ENCODE measurements at places on chromosomes 3 and 15. TPM values are rescaled to one million over a fixed set of nuclear protein-coding genes. Genes with fewer than 3 reads are reported as not detected.

XCR1 gene
- polyA plus RNA-seq, result not detected

ALG3 gene
- polyA plus RNA-seq, result 57.3 TPM

SRGAP3 gene
- polyA plus RNA-seq, result 2.3 TPM

TRPM1 gene
- polyA plus RNA-seq, result not detected

RPL32 gene
- polyA plus RNA-seq, result 1,322 TPM

CADM2 gene
- polyA plus RNA-seq, result not detected

LRRC31 gene
- polyA plus RNA-seq, result not detected

DNA sequence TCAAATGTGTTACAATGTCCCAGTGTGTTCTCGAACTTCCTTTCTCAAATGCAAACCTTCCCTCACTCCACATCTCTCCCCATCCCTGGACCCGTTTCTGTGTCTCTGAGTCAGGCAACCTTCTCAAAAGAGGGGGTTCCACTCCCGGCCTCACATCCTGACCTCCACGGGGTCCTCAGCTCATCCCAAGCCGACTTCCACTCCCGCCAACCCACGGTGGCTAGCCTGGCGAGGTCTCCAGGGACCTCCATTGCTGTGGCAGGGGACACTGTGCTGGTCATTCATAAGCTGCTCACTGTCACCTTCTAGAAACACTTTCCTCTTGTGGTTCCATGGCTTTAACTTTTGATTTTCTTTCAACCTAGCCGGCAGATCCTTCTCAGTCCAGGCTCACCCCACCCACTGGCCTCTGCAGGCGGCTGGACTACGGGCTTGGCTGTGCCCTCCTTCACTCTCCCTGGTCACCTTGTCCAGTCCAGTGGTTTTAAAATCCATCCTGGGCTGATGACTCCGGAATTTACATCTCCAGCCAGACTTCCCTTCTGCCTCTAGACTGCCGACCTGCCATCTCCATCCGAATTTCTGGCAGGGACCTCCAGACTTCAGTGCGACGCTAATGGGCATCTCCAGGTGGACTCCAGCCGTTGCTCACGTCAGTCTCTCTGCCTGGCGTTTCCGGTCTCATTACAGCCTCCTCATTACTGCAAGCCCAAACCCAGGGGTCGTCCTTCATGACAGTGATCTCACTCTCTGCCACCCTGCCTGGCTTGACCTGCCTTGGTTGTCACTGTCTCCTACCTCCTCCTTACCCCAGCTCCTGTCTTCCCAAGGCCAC, 20.0 kb downstream of the ABTB1 start:
- H3K4me3 ChIP-seq, result no peak overlapping the region
- H3K27ac ChIP-seq, result no peak overlapping the region
- H3K36me3 ChIP-seq, result no peaks in the 10 kb centered on the region
- H3K27me3 ChIP-seq, result no peaks in the 10 kb centered on the region
- H3K4me1 ChIP-seq, result peaks cover 11% of the 10 kb centered on the region

DNA sequence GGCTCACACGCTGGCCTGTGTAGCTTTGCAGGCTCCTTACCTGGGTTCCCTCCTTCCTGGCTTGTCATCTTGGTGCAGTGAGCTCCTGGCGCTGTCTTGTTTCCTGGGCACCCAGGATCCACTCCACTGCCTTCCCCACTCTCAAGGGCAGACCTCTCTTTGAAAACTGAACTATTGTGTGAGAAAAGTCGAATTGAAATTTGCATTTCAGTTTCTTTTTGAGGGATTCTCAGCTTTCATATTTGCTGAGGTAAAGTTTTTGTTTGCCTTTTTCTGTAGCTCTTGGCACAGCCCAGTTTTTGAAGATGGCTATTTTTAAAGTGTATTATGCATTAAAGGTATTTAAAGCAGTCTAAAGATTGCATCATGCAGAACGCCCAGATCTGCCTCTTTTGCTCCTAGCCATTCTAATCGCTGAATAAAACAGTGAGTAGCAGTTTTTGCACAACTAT, 70.1 kb downstream of the CCK start:
- peaks cover 11% of the 10 kb centered on the region for H3K4me1 ChIP-seq
- H3K27ac ChIP-seq, result peak overlapping the region; percentile 41
- no peak for DNase-seq
- no peaks in the 10 kb centered on the region for H3K27me3 ChIP-seq
- H3K4me3 ChIP-seq, result no peak overlapping the region

DNA sequence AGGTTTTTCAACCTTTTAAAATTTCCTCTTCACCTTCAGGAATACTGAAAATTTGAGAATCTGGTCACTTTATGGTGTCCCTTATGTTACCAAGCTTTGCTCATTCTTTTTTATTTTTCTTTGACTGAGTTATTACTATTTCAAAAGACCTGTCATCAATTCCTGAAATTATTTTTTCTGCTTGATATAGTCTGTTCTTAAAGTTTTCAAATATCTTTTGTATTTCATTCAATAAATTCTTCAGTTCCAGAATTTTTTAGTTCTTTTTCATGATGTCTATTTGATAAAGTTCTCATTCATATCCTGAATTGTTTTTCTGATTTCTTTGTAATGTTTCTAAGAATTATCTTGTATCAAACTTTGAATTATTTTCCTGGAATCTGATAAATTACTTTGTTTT, 63.9 kb downstream of the UQCC5 start:
- no peak for DNase-seq
- no peak overlapping the region for H3K27ac ChIP-seq
- peaks cover 30% of the 10 kb centered on the region for H3K36me3 ChIP-seq
- H3K4me1 ChIP-seq, result no peaks in the 10 kb centered on the region

GRCh38 chr3:39434574-39434973, 28.1 kb downstream of the RPSA start:
- peaks cover 22% of the 10 kb centered on the region for H3K27me3 ChIP-seq
- H3K4me3 ChIP-seq, result no peak overlapping the region
- H3K36me3 ChIP-seq, result peaks cover 1% of the 10 kb centered on the region
- no peak for DNase-seq

DNA sequence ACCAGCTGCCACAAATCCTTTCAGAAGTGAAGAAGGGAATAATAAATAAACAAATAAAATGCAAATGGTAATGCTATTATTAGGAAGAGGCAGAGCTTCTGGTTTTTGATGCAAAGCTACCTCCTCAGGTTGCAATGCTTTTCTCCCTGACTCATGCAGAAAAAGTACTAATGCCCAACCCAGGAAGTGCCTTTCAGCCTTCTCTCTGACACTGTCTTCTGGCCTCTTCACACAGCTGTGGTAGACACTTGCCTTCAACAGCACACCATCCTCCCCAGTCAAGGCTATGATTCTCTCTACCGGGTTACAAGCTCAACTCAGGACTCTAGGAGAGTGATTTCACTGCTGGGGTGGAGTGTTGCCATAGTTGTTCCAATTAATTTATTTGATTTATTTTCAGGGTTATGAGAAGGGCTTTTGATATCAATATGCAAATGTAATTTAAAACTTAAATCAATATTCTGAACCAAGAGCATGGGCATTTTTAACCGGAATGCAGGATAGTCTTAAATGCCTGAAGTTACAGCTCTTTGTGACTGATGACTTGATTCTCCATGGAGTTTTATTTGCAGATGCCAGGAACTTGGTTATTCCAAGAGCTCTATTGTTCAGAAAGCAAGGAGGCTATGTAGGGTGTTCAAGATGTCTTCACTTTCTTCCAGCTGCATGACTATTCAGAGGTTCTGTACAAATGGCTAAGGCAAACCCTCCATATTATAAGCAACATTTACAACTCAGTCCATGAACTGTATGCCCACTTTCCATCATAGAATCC, 27.1 kb upstream of the GALNT15 start:
- peaks cover 9% of the 10 kb centered on the region for H3K36me3 ChIP-seq
- peaks cover 2% of the 10 kb centered on the region for H3K27me3 ChIP-seq
- DNase-seq, result no peak
- H3K4me3 ChIP-seq, result no peak overlapping the region

DNA sequence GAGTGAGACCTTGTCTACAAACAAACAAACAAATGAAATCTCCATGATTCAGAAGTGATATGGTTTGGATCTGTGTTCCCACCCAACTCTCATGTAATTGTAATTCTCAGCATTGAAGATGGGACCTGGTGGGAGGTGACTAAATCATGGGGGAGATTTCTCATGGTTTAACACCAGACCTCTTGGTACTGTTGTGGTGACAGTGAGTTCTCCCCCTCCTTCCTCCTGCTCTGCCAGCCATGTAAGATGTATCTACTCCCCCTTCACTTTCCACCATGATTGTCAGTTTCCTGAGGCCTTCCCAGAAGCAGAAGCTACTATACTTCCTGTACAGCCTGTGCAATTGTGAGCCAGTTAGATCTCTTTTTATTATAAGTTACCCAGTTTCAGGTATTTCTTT, 438.4 kb upstream of the THBS1 start:
- no peaks in the 10 kb centered on the region for H3K36me3 ChIP-seq
- no peak overlapping the region for H3K27ac ChIP-seq
- no peaks in the 10 kb centered on the region for H3K27me3 ChIP-seq
- DNase-seq, result no peak
- H3K4me3 ChIP-seq, result no peak overlapping the region
- no peaks in the 10 kb centered on the region for H3K4me1 ChIP-seq

DNA sequence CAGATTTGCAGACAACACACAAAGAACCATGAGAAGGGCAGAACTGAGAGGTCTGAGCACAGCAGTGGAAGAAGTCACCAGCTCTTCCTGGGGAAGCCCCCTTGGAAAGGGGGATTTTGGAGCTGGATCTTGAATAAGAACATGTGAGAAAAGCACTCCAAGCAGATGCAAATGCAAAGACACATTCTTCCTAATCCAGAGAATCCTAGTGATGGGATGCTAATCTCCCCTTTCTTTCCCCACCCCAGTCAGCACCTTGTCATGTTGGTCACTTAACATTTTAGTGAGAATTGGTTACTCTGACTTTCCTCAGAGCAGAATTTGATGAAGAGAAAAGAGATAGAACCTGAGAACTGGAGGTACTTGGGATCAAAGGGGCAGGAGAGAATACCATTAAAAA, 148.5 kb downstream of the SSR3 start:
- peaks cover 5% of the 10 kb centered on the region for H3K27me3 ChIP-seq
- no peak for DNase-seq
- H3K4me1 ChIP-seq, result no peaks in the 10 kb centered on the region
- H3K27ac ChIP-seq, result no peak overlapping the region
- H3K4me3 ChIP-seq, result no peak overlapping the region

DNA sequence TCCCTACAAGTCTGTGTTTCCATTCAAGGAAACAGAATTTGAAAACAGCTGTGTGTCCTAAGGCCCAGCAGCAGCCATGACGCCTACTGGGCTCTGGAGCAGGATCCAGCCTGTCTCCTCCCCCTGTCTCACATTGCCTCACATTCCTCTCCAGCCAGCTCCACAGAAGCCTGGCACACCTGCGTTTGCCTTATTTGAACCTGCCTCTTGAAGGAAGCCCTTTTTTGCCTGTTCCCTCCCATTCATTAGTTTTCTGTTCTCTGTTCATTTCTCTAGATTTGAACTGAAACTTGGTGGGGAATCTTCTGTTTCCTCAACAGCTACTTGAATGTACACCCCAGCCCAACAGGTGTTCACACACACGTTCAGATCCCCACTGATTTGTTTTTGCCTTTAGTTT, 890.5 kb downstream of the TUSC7 start:
- H3K27me3 ChIP-seq, result no peaks in the 10 kb centered on the region
- H3K4me3 ChIP-seq, result no peak overlapping the region
- no peaks in the 10 kb centered on the region for H3K4me1 ChIP-seq
- no peak for DNase-seq

- no peak overlapping the region for H3K27ac ChIP-seq
- no peaks in the 10 kb centered on the region for H3K27me3 ChIP-seq
- DNase-seq, result no peak
Measured at GRCh38 chr15:35926007-35926380, 380.0 kb upstream of the DPH6 start.

GRCh38 chr15:76363251-76363650, 26.7 kb downstream of the ISL2 start:
- no peak for DNase-seq
- no peak overlapping the region for H3K4me3 ChIP-seq
- H3K27me3 ChIP-seq, result no peaks in the 10 kb centered on the region
- no peaks in the 10 kb centered on the region for H3K36me3 ChIP-seq

GRCh38 chr15:29632671-29633406, 189.4 kb downstream of the TJP1 start:
- H3K4me3 ChIP-seq, result no peak overlapping the region
- no peaks in the 10 kb centered on the region for H3K4me1 ChIP-seq
- H3K27me3 ChIP-seq, result no peaks in the 10 kb centered on the region
- no peaks in the 10 kb centered on the region for H3K36me3 ChIP-seq

DNA sequence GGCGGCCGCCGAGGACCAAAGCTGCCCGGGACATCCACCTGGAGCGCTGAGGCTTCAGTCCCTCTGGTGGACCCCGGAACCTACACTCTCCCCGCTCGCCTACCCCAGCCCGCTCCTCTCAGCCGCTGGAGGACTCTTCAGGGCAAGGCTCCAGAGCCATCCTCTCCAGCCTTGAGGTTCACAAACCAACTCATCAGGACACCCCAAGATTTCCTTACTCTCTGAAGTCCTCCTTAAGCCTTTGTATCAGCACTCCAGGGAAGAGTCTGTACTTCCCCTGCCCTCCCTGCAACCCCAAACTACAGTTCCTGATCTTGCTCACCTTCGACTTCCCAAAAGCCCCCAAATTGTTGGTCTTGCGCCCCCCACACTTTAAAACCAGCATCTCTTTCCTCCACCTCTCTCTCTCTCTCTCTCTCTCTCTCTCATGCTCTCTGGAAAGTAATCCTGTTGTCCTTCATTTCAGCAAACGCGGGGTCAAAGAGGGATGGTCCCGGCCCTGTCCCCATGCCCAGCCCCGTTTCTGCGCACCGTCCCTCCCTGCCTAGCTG, 438 bp downstream of the THBS1 start:
- peaks cover 15% of the 10 kb centered on the region for H3K4me1 ChIP-seq
- H3K36me3 ChIP-seq, result no peaks in the 10 kb centered on the region
- H3K27me3 ChIP-seq, result peaks cover 63% of the 10 kb centered on the region
- no peak for DNase-seq
- H3K27ac ChIP-seq, result no peak overlapping the region

- peaks cover 32% of the 10 kb centered on the region for H3K4me1 ChIP-seq
- H3K27me3 ChIP-seq, result no peaks in the 10 kb centered on the region
- DNase-seq, result no peak
Measured at GRCh38 chr15:68585574-68586273, 6.9 kb downstream of the CORO2B start.

DNA sequence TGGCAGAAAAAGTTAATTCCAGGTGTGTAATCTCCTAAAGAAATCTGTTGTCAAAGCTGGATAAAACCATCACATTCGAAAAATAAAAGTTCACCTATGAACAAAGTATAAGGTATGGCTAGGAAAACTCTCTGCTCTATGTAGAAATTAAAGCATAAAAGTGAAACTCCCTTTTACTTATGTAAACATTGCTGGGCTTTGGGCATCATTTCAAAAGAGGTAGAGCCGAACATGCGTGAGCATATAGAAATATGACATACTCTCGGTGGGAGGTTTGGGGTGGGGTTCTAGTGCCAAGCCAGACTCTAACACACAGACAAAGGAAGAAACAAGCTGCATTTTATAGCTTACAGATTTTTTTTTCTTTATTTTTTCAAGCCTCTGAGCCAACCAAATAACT, 306.8 kb upstream of the ATP11B start:
- no peak for DNase-seq
- H3K27ac ChIP-seq, result no peak overlapping the region
- no peak overlapping the region for H3K4me3 ChIP-seq

- peak overlapping the region; percentile 46 for H3K27ac ChIP-seq
- no peak for DNase-seq
- H3K4me1 ChIP-seq, result peaks cover 22% of the 10 kb centered on the region
- peaks cover 75% of the 10 kb centered on the region for H3K27me3 ChIP-seq
Measured at GRCh38 chr3:115512565-115513415, 110.5 kb upstream of the GAP43 start.

- peak; percentile 43 for DNase-seq
- H3K27me3 ChIP-seq, result peaks cover 38% of the 10 kb centered on the region
- H3K27ac ChIP-seq, result no peak overlapping the region
- H3K36me3 ChIP-seq, result no peaks in the 10 kb centered on the region
- H3K4me1 ChIP-seq, result no peaks in the 10 kb centered on the region
Measured at GRCh38 chr3:138068579-138069174, 46.7 kb downstream of the DZIP1L start.
